ENCODE measurements at places on chromosomes 13 and 19. TPM values are rescaled to one million over a fixed set of nuclear protein-coding genes. Genes with fewer than 3 reads are reported as not detected.

- DNase-seq: no peak
These were observed 10.1 kb upstream of the INSL3 start for GRCh38 chr19:17831419-17831888.

DNA sequence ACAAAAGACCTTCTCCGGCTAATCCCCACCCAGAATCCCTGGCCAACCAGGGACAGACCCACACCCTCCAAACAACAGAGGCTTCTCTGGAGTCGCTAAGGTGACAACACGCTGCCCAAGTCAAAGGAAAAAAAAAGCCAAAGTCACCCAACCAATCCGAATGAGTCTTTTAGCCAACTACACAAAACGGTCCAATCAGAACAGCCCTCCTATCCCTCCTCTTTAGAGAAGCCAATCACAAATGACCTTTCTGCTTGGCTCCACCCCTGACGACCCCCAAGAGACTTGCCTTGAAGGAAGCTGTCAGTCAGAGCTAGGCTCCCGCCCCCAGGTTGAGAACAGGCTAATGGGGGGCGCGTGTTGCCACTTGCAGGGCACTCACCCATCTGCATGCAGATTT, 6.6 kb upstream of the FBXW9 start:
- no peak for DNase-seq

DNA sequence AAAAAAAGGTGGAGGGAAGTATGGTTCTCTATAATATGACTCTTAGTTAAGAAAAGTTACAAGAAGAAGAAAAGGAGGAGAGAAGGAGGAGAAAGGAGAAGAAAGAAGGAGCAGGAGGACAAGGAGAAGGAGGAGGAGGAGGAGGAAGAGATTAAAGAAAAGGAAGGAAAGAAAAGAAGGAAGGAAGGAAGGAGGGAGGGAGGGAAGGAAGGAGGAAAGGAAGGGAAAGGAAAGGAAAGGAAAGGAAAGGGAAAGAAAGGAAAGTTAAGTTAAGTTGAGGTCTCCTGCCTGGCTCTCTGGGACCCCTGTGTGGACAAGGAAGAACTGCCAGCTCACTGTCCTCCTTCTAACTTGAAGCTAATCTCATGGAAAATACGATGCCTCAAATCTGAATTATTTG, 429.5 kb downstream of the TSHZ3 start:
- DNase-seq: no peak

Gene UGGT2
- total RNA-seq: 16.6 TPM

Gene NLRP4
- total RNA-seq: not detected

Data from mucosa of descending colon (tissue), 3 donors.